ENCODE measurements at places on chromosomes 13 and 19.
A peak's percentile ranks its signal among the peaks of the same experiment; 100 is the strongest.

DNA sequence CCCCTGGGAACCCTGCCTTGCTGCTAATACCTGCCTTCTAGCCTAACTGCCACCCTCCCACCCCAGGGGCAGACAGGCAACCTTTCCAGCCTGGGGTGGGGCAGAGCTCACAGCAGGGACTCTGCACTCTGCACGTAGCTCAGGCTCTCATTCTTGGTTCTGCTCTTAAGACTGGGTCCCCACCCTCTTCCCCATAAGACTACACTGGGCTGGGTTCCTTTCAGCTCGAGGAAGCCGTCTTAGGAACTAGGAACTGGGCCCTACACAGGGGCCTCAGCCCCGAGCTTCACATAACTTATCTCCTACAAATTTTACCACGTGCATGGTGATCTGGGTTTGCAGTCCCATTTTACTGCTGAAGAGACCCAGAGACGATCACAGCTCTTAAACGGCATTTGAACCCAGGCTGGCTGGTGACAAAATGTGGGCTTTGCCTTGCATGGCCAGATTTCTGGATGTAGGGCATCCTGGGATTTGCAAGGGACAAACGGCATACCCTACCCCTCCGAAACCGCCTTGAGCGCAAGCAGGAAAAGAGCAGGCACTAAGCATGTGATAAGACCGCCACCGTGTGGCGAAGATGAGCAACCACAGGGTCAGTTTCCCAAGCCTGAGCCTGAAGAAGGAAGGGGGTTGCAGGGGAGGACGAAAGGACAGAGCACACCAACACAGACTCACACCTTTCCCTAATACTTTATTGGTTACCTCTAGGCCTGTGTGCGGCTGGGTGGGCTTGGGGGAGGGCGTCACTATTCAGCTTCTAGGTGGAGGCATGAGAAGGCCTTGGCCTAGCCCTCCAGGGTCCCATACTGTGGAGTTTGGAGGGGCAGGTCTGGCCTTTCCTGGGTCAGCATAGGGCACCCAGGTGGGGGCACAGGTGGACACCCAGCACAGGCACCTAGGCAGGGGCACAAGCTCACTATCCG is 5.1 kb downstream of the JUNB start:
- DNase-seq, result peak; percentile 82

GRCh38 chr13:42011601-42012350 is 36.7 kb upstream of the DGKH start:
- DNase-seq, result peak; percentile 35

DNA sequence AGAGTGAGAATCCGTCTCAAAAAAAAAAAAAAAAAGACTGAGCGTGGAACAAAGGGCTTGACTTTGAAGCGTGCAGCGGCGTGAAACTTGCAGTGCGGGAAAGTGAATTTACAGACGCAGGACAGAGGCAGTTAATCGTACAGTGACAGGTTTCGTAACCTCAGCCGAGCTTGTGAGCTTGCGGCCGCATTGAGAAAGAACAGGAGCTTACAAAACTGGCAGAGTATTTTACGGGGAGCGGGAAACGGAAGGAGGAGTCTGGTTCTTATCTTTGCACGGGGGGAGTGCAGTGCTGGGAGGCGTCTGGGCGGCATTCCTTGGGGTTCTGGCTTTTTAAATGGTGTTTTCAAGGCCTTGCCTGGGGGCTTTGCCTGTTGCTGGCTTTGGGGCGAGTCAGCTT is 6.0 kb upstream of the BSG start:
- DNase-seq, result peak; percentile 81

DNA sequence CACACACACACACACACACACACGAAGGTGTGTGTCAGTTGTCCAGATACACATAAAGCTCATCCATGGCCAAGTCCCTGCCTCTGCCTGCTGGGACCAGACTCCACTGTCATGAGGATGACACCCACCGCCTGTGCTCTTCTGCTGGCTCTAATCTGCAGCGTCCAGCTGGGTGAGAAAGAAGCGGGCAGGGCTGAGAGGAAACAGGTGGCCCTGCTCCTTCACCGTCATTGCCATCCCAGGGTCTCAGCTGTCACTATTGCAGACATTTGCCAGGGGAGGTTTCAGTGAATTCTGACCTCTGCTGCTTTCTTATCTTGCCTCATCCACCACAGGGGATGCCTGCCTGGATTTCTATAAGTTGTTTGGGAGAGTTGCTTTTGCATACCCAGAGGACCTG is 31.4 kb downstream of the SCGB2B2 start:
- no peak for DNase-seq

GRCh38 chr13:35978607-35979316 is 152.4 kb downstream of the DCLK1 start:
- no peak for DNase-seq

- DNase-seq, result no peak
Observed at GRCh38 chr13:46134961-46135522, 30.2 kb upstream of the CPB2 start.

- DNase-seq, result no peak
Observed at GRCh38 chr19:4115818-4116385, 8.0 kb downstream of the MAP2K2 start.

DNA sequence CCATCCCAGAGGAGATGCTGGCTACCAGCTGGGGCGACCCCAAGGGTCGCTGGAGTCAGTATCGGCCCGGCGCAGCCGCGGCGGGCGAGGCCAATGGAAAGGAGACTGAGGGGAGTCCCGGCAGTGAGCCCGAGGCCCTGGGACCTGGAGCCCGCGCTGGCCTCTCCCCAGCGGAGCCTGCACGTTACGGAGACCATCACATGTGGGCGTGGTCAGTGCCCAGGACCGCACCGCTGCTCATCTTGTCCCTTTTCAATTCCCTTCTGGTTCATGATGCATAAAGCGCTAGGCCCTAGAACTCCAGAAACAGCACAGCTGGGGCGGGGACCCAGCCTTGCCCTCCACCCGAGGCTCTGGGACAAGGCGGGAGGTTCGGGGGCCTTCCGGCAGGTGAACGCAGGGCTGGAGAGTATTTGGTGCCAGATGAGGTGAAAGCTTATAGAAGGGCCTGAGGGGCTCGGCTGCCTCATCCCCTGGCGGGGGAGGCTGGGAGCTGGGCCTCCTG is 8.0 kb downstream of the C19orf25 start:
- no peak for DNase-seq

GRCh38 chr19:6358003-6358402 is 3.3 kb upstream of the CLPP start:
- DNase-seq, result no peak

Measured in ovary (tissue), 10 donors.